SK-N-SH treated with all-trans-retinoic acid at 6 μM for 48 hours (cell line): ENCODE measurements at places on chromosomes 3 and 15.

DNA sequence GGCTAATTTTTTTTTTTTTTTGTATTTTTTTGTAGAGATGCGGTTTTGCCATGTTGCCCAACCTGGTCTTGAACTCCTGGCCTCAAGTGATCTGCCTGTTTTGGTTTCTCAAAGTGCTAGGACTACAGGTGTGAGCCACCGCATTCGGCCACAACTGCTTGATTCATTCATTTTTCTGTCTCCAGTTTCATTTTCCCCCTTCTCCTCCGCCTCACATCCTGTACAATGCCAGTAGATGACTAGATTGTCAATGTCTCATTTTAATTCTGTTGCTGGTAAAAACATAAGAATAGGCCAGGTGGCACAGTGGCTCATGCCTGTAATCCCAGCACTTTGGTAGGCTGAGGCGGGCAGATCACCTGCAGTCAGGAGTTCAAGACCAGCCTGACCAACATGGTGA lies 12.0 kb upstream of the ZNF592 start:
- no peak for ATAC-seq

DNA sequence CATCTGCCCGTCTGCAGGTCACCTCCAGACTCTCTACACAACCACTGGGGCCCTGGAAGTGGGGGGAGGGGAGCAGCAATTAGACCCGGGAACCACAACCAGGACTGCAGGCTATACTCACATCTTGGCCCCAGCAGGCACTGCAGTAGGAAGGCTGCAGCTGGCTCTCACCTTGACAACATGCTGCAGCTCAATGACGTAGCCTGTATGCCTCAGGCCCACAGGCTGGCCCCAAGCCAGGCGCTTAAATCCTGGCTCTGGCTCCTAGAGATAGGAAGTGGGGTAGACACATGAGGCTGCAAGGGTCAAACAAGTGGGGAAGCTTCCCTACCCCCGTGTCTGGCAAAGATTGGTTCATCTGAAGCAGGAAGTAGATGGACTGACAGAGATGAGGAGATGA lies 4.6 kb upstream of the QRICH1 start:
- no peak for ATAC-seq

DNA sequence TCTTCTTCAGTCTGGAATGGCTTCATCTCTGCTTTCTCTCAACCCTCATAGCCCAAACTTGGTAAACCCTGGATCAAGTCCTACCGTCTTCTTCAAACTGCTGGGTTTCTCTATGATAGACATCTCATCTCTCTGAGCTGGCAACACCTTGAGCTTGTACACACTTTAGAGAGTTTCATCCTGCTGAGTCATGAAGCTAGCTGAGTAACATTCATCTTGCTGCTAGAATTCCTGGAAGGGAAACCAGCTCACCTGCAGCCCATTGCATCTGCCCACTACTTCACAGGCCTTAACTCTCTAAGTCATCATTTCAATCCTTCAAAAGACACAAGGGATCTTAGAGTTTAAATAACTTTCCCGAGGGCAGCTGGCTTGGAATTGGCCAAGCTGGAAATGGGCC lies 175.5 kb upstream of the RORA start:
- ATAC-seq, result no peak

DNA sequence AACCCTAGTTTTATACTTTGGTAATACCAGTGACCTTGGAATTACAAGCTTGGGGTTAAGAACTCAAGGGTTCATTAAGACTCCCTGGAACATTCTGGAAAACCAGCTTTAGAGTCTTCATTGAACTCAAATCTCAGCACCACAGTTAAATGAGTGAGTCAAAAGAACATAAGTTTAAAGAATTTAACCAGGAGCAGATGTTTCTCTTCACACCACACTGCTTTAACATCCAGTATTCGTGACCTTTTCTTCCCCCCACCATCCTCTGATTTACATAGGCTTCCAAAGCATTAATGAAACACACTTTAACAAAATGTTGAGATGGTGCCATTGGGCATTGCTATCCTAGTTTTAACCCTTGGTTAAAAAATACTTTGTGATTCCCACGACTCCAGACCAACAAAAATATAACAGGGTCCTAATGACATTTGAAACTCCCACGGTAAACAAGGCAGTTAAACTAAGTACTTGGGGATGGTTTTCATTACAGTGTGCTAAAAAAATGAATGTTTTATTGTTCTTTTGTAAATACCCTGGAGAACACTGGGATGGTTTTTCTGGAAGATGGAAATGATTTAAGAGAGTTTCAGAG lies 123.9 kb downstream of the OXNAD1 start:
- ATAC-seq, result no peak

GRCh38 chr3:63613561-63613960 lies 38.9 kb upstream of the SNTN start:
- peak; percentile 59; the same call in 2 of the 3 replicates for ATAC-seq

GRCh38 chr3:194019398-194020165 lies 116.4 kb upstream of the HES1 start:
- no peak for ATAC-seq

DNA sequence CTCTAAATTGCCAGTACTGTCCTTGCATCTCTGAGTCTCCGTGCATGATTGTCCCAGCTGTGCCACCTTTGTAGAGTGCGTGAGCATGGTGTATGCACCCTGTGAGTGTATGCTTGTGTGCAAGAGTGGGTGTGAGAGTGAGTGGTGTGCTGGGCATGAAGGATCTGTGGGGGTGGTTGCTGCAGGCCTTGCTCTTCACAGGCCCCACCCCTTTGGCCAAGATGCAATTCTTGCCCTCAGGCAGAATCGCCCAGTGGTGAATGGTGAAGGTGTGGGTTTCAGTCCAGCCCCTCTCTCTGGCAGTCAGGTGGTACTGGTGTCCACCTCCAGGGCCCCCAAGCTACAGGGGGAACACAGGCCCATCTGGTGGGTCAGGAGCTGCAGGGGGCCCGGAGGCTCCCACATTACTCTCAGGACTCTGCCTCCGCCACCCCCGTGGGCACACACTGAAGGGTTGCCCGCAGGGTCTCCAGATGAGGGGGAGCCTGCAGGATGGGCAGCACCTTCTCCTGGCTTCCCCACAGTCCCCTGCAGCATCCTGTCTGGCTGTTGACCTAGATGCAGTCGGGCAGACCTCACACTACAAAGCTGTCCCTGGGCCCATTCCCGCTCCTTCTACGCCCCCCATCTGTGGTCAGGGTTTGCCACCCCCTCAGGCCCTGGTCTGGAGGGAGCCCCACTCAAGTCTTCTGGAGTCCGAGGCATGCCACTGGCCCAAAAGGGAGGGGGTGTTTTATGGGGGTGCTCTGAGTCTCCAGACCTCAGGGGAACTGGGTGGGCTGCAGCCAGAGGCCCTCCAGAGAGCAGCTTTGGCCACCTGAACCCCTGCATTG lies 8.3 kb upstream of the ROPN1B start:
- no peak for ATAC-seq

DNA sequence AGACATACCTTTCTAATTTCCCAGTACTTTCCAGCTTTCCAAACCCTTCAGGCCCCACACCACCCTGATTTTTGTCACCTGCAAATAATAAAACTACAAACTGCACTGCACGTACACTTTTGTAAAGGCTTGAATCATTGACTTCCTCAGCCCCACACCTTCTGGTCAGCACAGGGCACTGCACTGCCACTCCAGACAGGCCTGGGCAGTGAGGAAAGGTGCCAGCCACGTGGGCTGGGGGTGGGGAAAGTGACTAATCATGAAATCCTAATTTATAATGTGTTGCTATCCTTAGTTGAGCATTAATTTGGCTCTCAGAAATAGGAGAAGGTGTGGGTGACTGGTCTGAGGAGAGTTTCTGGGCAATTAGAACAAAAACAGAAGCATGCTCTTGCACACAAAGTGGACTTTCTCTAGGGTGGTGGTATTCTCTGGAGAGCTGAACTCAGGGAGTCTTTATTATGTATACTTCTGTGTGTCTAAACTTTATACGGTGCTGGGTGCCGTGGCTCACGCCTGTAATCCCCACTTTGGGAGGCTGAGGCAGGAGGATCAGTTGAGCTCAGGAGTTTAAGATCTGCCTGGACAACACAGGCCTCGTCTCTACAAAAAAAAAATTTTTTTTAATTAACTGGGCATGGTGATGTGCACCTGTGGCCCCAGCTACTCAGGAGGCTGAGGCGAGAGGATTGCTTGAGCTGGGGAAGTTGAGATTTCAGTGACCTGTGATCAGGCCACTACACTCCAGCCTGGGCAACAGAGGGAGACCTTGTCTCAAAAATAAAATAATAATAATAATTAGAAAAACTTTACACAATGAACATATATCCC lies 58.2 kb upstream of the FLNB start:
- ATAC-seq, result peak; percentile 36

GRCh38 chr15:80386151-80386550 lies 18.0 kb upstream of the ARNT2 start:
- ATAC-seq, result no peak

- peak; percentile 9; the same call in 2 of the 3 replicates for ATAC-seq
Measured at GRCh38 chr3:100335434-100335833, 877 bp downstream of the NIT2 start.

GRCh38 chr3:123392871-123393620 lies 55.8 kb downstream of the ADCY5 start:
- ATAC-seq, result no peak

DNA sequence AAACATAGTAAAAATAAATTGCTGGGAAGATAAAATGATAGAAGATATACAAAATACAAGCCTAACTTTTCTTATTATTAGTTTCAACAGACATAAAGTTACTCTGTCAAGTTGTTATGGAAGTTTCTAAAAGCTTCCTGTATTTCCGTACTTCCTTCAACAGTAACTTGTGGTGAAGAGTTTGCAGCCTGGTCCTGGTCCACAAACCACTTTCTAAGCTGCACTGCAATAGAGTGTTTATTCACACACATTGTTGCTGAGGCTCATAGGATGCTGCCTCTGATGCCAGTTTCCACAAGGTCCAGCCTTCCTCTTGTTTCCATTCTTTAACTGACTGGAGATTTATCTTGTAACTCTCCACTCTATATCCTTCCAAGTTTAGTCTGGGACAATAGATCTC lies 39.4 kb upstream of the KY start:
- ATAC-seq, result no peak

GRCh38 chr3:141784531-141784930 lies 21.3 kb downstream of the GRK7 start:
- no peak for ATAC-seq

- no peak for ATAC-seq
Measured at GRCh38 chr3:54008099-54008498, 114.3 kb upstream of the CACNA2D3 start.

GRCh38 chr3:169404520-169404890 lies 259.0 kb downstream of the MECOM start:
- no peak for ATAC-seq

DNA sequence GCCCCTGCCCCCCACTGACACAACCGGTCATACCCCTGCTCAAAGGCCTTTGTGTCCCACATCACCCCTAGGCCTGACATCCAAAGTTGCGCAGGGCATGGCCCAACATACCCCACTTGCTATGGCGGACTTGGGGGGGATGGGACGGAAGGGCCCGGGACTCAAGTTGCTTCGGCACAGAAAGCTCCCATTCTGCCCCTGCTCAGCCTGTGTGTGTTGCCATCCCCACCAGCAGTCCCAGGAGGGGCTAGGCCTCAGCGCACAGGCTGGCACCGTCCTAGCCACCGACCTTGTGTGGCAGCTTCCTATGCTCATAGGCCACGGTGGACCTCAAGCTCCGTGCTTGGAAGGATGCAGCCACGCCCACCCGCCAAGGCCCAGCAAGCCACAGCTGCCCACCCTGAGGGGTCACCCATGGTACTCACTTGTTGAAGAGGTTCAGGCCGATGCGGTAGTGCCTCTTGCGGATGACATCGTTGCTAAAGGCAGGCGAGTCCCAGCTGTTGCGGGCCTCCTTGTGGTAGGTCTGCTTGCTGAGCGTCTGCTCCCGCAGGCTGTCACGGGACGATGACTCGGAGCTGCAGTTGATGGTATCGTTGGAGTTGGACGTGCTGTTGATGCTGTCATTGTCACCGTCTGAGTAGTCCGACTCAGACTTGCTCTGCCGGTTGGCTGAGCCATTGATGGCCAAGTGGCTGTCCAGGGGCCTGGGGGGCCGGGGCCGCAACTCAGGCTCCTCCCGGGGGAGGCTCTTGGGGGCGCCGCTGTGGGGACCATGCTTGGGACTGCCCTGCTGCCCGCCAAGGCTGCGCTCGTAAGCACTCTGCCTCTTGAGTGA lies 93.9 kb upstream of the RPL32 start:
- no peak for ATAC-seq

DNA sequence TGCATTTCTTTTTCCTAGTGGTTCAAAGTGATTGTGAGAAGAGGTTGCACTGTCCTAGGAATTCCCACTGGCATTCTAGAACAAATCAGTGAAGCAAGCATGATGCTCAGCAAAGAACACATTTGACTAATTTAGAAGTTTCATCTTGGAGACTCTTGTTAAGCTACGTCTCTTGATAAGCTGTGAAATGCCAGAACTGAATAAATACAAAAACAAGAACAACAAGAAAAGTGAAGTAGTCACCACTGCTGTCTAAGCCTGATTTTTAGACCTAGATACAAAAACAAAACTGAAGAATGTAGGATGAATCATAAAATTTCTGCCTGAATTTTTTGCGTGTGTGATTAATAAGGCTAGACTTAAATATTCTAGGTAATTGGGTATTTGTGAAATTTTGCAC lies 1162.4 kb downstream of the TUSC7 start:
- ATAC-seq, result no peak

DNA sequence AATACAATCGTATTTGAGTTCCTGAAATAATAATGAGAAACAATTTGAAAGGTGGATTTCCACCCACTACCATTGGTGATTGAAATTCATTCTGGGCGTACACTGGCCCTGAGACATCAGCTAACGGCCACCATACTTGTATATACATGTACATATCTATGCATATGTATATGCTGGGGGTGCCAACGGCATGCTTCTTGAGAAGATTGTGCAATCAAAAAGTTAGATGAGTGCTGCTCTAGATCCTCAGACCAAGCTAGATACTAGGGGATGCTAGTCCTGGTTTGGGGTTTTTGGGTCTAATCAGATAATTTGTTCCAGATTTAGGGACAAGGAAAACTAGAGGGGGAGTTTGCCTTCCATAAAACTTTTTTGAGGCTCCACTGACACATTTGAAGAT lies 2.9 kb downstream of the TMEM40 start:
- ATAC-seq, result no peak

- no peak for ATAC-seq
Measured at GRCh38 chr3:21054064-21054463, 696.9 kb downstream of the ZNF385D start.

GRCh38 chr3:49535971-49536874 lies 18.1 kb upstream of the BSN start:
- ATAC-seq, result no peak

- ATAC-seq, result no peak
Measured at GRCh38 chr3:128316481-128316891, 150.2 kb downstream of the DNAJB8 start.

DNA sequence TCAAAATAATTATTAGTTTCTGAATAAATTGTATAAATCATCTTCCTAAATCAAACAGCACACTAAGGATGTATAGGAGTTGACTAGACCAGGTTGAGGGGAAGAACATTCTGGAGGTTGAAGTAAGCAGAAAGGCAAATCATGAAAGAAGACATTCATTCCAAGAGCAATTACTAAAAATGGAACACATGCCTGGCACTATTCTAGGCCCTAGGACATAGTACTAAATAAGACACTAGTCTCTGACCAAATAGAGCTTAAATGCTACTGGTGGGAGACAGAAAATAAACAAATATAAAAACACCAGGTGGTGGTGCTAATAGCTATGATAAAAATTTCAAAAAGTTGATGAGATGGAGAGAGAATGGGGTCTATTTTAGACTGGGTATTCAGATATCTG lies 190.1 kb downstream of the TBC1D5 start:
- no peak for ATAC-seq

GRCh38 chr3:86951322-86951721 lies 39.6 kb downstream of the VGLL3 start:
- no peak for ATAC-seq
